ENCODE measurements at places on chromosomes 13 and 19.

DNA sequence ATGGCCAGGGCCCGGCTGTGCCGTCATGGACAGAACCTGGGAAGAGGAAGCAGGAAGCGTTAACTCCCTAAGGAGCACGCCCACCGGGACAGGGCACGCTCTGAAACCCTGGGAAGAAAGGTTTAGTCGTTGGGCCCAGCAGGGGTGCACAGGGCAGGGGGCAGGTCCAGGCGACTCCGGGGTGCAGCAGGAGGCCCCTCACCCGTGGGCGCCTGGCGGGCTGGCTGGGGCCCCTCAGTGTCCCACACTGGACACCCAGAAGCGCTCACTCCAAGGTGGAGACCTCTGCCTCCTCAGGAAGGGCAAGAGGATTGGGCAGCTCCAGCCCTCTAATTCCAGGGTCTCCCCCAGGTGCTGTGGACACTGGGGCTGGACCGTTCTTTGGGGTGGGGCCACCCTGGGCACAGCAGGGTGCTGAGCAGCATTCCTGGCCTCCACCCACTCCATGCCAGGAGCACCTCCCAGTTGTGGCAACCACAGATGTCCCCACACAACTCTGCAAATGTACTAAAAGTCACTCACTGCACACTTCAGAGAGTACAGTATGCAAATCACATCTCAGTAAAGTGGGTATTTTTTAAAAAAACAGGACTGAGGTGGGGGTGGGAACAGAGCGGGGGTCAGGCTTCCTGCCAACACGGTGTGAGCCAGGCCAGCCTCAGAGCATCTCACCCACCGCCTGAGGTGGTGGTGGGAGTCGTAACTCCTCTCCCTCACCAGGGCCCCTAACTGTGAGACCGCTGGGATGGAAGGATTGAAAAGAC, 35.2 kb downstream of the PIP5K1C start:
- no peak for DNase-seq

GRCh38 chr13:26759907-26760831, at the start of gene GPR12:
Gene GPR12 (minus strand): TSS chr13:26760786. CDS start chr13:26759827, 959 bp downstream.
- no peak for DNase-seq

GRCh38 chr19:38073841-38074685, 150.0 kb downstream of the DPF1 start:
- no peak for DNase-seq

GRCh38 chr13:48158915-48159314, 64.0 kb upstream of the MED4 start:
- no peak for DNase-seq

DNA sequence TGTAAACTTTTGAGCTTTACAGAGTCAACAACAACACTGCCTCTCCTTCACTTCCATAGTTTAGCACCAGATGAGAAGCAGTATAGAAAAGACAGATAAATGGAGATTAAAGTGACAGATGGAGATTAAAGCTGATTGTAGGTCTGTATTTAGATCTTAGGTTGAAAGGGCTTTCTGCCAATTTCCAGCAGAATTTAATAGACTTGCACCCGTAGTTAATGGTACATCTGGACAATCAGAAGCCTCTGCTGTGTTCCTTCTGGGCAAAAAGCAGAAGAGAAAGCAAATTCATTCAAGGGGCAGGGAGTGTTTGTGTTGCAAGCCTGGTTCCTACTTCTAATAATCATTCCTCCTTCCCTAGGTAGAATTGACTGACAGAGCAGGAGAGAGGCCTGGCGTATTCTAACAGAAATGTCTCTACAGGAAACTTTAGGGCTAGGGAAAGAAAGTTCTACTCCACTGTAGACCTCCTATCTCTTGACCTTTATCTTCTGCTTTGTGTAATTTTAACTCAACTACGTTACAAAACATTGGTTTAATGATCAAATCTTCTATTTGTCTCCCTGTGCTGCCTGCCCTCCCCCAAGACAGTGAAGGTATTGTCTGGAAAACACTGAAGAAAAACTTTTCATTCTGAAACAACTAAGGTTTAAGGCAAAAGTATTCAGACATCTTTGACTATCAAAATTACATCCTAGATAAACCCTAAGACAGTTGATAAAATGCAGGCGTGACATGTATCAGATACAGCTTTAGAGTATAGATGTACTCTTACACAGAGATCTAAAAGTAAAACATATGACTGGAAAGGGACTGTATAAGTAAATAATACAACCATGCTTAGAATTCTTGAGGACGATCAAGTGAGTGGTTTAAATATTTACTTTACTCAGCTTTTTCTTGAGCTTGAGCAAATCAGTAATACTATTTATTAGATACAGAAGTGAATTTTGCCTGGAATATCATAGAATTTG, 44.4 kb downstream of the GPC6 start:
- DNase-seq = no peak

DNA sequence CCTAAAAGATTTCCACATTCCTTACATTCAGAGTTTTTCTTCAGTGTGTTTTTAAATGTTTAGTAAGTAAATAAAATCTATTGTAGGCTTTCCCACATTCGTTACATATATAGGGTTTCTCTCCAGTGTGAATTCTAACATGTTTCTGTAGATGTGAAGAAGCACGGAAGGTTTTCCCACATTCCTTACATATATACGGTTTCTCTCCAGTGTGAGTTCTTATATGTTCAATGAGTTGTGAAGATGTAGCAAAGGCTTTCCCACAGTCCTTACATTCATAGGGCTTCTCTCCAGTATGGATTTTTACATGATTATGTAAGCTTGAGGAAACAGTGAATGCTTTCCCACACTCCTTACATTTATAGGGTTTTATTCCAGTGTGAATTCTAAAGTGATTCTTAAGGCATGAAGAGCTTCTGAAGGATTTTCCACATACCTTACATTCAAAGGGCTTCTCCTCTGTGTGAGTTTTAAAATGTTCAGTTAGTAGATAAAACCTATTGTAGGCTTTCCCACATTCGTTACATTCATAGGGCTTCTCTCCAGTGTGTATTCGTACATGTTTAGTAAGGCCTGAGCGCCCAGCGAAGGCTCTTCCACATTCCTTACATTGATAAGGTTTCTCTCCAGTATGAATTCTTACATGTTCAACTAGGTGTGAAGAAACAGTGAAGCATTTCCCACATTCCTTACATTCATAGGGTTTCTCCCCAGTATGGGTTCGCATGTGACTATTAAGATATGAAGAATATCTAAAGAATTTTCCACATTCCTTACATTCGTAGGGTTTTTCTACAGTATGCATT, 18.2 kb downstream of the ZNF121 start:
- DNase-seq = no peak

DNA sequence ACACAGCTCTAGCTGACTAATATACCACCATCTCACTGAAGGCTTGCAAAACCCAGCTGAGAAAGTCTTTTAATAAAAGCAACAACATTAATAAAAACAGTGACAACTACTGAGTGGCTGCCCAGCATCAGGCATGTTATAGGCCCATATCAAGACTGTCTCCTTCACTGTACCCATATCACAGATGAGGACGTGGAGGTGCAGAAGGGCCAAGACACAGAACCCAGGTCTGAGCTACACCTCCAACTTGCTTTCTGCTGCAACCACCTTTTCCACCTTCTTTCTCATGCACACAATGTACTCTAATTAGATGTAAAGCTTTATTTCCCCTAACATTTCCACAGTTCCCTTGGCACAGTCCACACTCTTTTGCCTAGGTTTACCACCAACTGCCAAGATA, 10.7 kb upstream of the MED26 start:
- DNase-seq = no peak

- no peak for DNase-seq
Measured at GRCh38 chr13:38173403-38173802, 176.2 kb upstream of the UFM1 start.

- no peak for DNase-seq
Measured at GRCh38 chr19:6032827-6033226, 54.9 kb upstream of the RANBP3 start.

GRCh38 chr13:102191951-102192502, 209.8 kb downstream of the FGF14 start:
- DNase-seq = no peak

GRCh38 chr19:55479451-55480230, 3.2 kb downstream of the ZNF628 start:
- DNase-seq = no peak

DNA sequence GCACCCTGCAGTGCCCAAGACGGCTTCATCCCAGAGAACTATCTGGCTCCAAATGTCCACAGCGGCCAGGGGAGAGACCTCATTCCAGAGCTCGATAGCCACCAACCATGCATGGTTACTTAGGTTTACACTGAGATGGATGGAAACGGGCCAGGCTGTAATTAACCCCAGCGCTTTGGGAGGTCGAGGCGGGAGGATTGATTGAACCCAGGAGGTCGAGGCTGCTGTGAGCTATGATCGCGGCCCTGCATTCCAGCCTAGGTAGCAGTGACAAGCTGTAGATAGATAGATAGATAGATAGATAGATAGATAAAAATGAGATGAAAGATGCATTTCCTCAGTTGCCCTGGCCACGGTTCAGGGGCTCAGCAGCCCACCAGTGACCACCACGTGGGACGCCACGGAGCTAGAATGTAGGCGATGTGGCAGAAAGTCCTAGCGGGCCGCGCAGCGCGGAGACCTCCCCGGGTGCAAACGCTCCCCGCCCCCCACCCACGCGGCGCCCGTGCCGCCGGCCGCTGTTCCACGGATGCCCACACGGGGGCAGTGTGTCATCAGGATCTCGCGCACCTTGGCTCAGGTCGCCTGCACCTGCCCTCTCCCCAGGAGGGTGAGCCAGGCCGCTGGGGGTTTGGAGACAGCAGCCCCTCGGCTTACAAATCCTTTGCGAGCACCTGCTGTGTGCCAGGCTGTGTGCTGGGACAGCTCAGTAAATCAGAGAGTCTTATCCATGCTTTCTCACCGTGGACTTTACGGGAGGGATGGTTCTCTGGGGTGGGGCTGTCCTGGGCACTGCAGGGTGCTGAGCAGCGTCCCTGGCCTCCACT, 13.5 kb upstream of the TLE5 start:
- DNase-seq = peak; percentile 76

DNA sequence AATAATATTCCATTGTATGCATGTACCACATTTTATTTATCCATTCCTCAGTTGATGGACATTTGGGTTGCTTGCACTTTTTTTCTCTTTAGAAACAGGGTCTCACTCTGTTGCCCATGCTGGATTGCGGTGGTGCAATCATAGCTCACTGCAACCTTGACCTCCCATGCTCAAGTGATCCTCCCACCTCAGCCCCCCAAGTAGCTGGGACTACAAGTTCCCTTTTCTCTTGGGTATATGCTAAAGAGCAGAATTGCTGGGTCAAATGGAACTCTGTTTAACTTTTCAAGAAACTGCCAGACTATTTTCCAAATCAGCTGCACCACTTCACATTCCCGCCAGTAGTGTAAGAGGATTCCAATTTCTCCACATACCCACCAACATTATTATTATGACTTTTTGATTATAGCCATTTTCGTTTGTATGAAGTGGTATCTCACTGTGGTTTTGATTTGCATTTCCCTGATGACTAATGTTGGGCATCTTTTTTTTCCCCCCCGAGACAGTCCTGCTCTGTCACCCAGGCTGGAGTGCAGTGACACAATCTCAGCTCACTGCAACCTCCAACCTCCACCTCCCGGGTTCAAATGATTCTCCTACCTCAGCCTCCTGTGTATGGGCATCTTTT, 7.6 kb upstream of the IPO5 start:
- no peak for DNase-seq

DNA sequence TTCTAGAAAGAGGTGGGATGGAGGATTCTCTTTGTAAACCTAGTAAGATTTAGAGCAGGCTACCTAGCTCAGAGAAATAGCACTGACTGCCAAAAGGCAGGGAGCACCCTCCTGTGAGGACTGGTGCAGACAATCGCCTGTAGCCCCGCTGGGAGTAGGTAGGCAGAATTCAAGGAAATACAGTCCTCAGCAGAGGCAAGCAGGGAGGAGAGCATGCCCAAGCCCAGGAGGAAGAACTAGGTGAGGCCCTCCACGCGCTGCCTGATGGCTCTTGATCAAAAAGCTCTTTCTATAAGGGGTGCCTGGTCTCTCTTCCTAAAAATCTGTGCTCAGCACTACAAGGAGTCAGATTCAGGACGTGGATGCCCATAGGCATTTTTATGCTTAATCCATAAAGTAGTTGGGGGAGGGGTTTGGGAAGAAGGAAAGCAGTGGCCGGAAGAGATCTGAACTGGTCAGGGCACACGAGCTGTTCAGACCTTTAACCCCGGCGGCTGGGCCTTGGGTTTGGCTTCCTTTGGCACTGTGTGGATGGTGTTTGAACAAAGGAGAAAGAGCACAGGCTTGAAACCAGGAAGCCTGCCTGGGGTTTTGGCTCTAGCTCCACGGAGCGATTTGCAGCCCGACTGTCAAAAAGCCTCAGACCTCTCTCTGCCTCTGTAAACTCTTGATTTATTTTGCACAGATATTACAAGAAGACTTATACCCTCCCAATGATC, 320.6 kb downstream of the FOXO1 start:
- no peak for DNase-seq

DNA sequence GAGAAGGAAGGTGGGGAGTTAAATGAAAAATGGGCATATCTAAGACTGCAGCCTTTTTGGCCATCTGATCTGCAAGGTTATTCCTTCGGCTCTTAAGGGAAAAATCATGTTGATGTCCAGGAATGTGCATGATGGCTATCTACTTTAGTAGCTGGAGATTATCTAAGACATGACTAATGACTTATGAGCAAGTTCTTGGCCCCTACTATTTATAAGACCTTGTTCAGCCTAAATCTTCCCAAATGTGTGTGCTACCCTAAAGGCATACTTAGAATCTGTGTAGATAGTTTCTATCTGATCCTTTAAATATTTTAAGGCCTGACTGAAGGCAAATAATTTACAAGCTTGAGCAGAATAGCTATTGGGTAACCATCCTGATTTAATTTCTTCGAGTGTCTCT, 41.8 kb upstream of the CD177 start:
- DNase-seq = no peak

Data from GM12892 (cell line).